RPMI8226 (cell line): ENCODE measurements at places on chromosomes 6 and 20.

DNA sequence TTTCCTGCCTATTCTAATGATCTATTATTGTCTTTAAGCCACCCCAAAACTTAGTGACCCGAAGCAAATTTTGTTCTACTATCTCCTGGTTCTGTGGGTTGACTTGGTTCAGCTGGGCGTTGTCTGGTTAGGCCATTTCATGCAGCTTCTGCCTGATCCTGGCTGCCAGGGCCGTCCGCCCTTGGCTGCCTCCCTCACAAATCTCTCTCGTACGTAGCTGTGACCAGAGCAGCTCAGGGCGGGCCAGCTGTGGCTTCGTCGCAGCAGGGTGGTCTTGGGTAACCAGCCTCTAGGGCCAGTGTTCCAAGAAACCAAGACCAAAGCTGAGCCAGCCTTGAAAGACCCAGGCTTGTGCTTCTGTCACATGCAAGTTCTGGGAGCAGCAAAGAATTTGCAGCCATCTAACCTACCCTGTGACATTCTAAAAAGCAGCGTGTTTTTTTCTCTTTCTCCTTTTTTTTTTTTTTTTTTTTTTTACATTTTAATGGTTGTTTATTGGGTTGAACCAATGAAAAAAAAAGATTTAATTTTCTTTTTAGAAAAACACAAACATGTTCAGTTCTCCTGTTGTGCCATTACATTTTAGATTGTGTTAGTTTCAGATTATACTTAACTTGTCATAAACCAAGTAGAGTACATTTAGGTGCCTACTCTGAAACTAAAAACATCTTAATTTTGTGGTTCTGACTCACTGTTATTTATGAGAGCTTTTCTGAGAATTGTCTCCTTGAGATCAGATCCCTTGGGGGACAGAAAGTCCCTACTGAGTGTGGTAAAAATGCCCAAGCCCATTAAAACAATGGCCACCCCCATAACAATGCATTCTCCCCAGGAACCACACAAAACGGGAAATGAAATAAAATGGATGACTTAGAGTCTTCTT, 83.9 kb downstream of the ZDHHC14 start:
- DNase-seq, result no peak

GRCh38 chr6:25717866-25718740, 36.4 kb upstream of the SLC17A4 start:
- DNase-seq, result peak; percentile 58

DNA sequence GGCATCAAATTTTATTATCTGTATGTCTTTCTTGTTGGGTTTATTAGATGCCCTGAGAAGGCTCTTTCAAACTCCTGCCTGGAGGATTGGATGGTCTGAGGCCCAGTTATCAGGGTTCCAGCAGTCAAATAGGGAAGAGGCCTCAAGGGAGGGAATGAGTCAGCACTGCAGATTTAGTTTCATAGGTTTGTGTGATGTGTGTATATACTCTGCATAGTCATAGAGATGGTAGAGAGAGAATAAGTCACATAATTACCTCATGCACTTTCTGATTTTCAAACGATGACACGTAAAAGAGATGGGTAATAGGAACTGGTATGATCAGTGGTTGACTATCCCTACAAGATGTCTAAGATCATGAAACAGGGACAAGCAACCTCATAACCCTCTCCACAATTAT, 82.1 kb downstream of the ADAT2 start:
- no peak for DNase-seq

DNA sequence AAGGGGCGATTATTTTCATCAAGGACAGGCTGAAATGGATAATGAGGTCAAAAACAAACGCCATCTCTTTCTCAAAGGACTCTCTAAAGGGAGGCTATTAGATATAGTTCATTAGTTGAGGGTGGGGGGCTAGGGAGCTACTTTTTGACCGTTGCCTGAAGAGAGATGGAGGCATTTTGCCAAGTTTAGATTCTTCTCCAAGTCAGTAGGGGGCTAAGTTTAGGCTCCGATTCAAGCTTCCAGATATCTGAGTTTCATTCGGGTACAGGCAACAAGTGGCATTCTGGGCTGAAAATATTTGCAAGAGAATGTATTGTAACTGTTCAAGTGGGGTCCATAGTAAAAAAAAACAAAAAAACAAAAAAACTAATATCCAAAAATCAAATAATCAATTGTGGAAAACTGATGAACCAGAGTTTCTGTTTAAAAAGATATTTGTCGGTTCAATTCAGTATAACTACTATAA, 43.4 kb upstream of the PIM1 start:
- no peak for DNase-seq

GRCh38 chr6:16730738-16731477, 30.4 kb downstream of the ATXN1 start:
- no peak for DNase-seq

GRCh38 chr20:48364688-48365421, 462.9 kb downstream of the PREX1 start:
- DNase-seq, result no peak

DNA sequence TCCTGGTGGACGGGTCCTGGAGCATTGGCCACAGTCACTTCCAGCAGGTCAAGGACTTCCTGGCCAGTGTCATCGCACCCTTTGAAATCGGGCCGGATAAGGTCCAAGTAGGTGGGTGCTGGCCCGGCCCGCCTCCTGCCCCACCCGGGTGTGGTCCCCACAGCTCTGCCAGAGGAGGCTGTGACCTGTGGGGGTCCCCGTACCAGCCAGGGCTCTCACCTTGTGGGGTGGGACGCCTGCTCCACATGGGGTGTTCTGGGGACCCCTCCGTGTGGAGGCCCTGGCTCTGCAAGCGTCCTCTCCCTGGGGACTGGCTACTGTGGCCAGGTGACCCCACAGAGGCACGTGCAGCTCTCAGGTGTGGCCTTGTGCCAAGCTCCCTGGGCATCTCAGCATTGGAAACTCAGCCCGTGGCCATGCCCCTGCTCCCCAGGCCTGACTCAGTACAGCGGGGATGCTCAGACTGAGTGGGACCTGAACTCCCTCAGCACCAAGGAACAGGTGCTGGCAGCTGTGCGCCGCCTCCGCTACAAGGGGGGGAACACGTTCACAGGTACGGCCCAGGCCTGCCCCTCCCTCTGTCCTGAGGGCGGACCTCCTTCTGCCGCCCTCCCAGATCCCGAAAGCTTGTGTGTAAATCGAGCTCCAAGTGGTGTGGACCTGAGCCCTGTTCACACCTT, 14.7 kb downstream of the COL20A1 start:
- no peak for DNase-seq

DNA sequence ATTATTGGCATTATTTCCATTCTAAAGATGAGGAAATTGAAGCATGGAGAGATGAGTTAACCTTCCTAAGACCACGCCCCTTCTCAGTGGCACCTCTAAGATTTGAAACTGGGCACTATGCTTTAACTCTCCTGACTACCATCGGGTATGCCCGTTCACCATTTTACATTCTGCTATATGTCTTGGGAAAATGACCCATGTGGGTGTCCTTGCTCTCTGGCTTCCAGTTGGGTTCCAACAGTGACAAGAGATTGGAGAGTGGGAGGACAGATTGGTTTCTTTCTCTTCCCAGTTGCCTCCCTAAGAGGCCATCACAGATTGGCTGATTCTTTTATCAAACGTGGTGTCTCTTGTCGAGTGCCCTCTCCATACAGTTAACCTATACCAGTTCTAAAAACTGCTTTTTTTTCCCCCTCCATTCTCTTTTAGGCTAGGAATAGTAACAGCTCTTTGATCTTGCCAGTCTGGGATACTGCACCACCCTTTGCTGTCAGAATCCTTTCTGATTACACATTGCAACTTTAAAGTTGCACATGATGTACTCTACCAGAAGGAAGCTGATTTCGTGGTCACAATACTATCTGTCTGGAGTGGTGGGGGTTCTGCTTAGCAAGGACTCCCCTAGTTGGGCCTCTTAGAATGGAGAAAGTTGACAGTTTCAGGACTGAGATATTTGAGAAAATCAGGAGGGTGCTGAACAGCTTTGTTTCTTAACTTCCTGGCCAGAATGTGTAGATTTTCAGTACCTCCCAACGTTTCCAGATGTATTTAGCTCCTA, 88.0 kb upstream of the ELOVL5 start:
- DNase-seq, result no peak

DNA sequence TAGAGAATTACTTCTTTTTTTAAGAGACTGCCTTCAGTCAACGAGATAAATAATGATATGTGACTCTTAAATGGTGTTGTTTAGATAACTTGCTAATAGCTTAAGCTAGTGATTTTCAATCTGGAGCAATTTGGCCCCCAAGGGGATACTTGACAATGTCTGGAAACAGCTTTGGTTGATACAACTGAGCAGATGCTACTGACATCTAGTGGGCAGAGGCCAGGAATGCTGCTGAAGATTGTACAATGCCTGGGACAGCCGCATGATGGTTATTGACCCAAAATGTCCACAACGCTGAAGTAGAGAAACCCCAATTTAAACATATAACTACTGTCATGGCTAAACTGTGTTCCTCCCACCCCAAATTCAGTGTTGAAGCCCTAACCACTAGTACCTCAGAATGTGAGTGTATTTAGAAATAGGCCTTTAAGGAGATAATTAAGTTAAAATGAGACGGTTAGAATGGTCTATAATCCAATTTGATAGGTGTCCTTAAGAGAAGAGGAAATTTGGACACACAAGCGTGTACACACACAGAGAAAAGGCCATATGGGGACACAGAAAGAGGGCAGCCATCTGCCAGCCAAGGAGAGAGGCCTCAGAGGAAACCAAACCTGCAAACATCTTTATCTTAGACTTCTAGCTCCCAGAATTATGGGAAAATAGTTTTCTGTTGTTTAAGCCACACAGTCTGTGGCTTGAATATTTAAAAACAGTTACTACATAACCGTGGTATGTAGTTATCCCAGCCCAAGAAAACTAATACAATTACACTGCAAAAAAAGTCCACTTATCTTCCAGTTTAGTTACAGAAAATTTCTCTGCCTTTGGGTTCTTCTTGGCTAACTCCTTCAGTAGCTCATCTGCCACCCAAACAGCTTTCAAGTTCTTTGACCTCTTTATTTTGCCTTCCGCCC, 22.2 kb downstream of the RWDD2A start:
- DNase-seq, result peak; percentile 11

DNA sequence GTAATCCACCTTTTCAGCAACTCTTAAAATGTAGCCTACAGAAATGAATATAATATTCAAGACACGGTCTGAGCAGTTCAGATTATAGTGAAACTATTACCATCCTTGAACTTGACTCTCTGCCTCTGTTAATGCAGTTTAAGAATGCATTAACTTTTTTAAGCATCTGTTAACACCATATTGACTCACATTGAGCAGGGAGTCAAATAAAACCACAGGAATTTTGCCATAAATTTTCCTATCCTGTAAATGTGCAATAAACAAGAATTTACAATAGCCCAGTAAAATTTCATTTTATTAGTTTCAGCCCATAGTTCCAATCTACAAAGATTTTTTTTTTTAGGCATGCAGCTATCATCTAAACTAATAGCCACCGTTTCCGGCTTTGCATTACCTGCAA, 239.2 kb upstream of the DEFB112 start:
- DNase-seq, result no peak

DNA sequence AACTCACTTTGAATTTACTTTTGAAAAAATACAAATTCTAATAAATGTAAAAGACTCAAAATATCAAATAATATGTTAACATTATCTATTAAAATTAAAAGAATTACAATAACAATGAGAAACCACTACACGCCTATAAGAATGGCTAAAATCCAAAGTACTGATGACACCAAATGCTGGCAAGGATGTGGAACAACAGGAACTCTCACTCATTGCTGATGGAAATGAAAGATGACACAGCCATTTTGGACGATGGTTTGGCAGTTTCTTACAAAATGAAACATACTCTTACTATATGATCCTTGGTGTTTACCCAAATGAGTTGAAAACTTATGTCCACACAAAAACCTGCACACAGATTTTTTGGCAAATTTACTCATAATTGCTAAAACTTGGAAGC, 15.6 kb upstream of the STX11 start:
- no peak for DNase-seq

GRCh38 chr6:15274692-15275387, 29.0 kb downstream of the JARID2 start:
- DNase-seq, result no peak

GRCh38 chr20:37363221-37364012, 17.5 kb downstream of the SRC start:
- no peak for DNase-seq

DNA sequence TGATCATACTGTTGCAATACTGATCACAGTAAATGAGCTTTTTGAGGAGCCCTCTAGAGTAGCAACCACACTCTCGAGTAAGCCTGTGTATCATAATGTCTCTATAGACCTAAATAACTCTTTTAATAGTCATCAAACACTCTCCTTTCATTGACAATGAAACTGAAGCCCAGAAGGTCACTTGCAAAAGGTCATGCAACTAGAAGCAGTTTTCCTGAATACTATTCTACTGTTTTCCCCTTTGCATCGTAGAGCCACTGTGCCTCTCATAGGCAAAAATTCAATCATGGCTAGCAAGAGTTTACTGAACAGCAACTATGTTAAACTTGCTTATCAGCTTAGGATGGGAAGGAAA, 105.3 kb downstream of the HIVEP2 start:
- no peak for DNase-seq

- DNase-seq, result no peak
Measured at GRCh38 chr6:105001906-105002305, 45.0 kb downstream of the LIN28B start.

DNA sequence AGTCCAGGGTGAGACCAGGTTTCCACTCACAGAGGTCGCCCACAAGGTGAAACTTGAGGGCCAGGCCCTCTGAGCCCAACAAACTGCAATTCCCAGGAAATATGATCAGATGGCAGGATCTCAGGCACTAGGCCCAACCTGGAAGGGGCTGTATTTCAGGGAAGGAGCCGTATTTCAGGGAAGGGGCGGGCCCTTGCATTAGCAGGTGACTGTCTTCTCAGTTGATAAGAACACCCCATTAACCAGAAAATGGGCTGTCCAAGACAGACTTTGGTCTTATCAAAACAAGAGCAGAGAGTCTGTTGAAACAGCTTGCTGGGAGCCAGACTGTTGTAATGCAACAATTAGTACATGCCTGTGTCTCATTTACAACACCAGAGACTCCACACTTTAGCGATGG, 10.9 kb upstream of the BNIP5 start:
- DNase-seq, result no peak

GRCh38 chr20:49594143-49594930, 26.4 kb upstream of the PTGIS start:
- DNase-seq, result no peak

- no peak for DNase-seq
Measured at GRCh38 chr6:129281168-129281796, 398.3 kb downstream of the LAMA2 start.
